ENCODE measurements at places on chromosomes 3 and 15. TPM values are rescaled to one million over a fixed set of nuclear protein-coding genes. Genes with fewer than 3 reads are reported as not detected.

DNA sequence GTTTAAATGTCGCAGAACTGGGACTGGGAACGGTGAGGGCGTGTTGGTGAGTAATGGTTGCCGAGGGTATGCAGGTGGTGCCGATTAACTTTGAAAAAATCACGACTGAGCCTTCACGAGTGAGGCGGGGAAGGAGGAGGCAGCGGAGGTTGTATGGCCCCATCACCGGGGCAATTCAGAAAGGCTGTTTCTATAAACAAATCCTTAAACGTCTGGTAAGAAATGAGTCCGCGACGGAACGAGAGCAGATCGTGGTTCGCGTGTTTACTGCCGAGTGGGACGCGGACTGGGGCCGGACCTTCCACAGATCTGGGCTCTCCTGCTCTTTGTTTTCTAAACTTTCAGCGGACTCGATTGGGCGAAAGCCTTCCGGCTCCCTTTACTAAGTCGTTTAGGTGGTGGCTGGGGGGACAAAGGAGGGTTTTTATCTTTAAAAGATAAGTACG, 2.7 kb downstream of the IGF1R start:
- DNase-seq: no peak

Gene ARGFX
- total RNA-seq: not detected

Gene PCOLCE2
- total RNA-seq: 79.1 TPM

Gene CORO2B
- 6.0 TPM for total RNA-seq

Gene KIAA1143
- 26.8 TPM for total RNA-seq

Gene ACTRT3
- total RNA-seq: 1.4 TPM

DNA sequence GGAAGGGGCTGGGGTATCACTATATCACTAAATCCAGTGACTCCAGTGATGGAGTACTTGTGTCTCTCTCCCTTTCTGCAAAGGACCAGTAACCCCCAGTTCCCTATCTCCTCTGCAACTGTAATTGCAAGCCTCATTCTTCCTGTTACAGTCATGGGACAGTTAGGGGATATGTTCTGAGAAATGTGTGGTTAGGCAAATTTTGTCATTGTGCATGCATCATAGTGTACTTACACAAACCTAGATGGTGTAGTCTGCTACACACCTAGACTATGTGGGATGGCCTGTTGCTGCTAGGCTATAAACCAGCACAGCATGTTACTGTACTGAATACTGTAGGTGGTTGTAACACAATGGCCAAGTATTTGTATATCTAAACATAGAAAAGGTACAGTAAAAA, 2.2 kb downstream of the VPS8 start:
- no peak for DNase-seq

- DNase-seq: no peak
These were observed 23.3 kb downstream of the ZNF710 start for GRCh38 chr15:90024406-90024805.

GRCh38 chr3:29515451-29515850, 234.6 kb downstream of the RBMS3 start:
- no peak for DNase-seq

- no peak for DNase-seq
These were observed 114.3 kb downstream of the CORO2B start for GRCh38 chr15:68693071-68693470.

GRCh38 chr3:31312400-31312799, 220.3 kb upstream of the STT3B start:
- no peak for DNase-seq

GRCh38 chr15:66254089-66254950, 770 bp upstream of the MEGF11 start:
- no peak for DNase-seq

Gene TRPC1
- 10.6 TPM for total RNA-seq

DNA sequence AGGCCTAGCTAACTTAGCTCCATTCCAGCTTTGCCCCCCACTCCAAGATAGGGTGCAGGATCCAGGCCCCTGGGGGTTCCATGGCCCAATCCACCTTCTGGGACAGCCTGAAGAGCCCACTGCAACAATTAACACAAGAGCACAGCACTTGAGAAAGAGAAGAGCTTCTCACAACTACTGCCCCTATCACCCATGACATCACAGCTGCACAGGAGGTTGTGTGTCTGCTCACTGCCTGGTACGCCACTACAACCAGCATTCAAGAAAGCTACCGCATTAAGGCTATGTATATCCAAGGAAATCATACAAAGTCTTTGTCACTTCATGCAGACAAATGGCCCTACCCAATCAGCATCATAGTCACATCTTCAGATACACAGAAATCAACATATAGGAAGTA, 62.0 kb downstream of the MYO5A start:
- DNase-seq: no peak

Gene ERC2
- total RNA-seq: 2.9 TPM

Gene EXD1
- total RNA-seq: not detected
